Esophagus squamous epithelium (tissue), 5 donors: ENCODE measurements at places on chromosomes 6 and 20. TPM values are rescaled to one million over a fixed set of nuclear protein-coding genes. Genes with fewer than 3 reads are reported as not detected.

- no peaks in the 10 kb centered on the region for H3K4me1 ChIP-seq
- DNase-seq = no peak
- H3K27ac ChIP-seq = no peak overlapping the region
- H3K4me3 ChIP-seq = no peak overlapping the region
- no peaks in the 10 kb centered on the region for H3K27me3 ChIP-seq
- no peaks in the 10 kb centered on the region for H3K36me3 ChIP-seq
These were observed 48.3 kb downstream of the FAM217A start for GRCh38 chr6:4030669-4031068.

- no peaks in the 10 kb centered on the region for H3K4me1 ChIP-seq
- no peak overlapping the region for H3K27ac ChIP-seq
- H3K27me3 ChIP-seq = no peaks in the 10 kb centered on the region
- DNase-seq = no peak
These were observed 34.0 kb upstream of the FOXO3 start for GRCh38 chr6:108526739-108527174.

EYS gene
- not detected for total RNA-seq

DNA sequence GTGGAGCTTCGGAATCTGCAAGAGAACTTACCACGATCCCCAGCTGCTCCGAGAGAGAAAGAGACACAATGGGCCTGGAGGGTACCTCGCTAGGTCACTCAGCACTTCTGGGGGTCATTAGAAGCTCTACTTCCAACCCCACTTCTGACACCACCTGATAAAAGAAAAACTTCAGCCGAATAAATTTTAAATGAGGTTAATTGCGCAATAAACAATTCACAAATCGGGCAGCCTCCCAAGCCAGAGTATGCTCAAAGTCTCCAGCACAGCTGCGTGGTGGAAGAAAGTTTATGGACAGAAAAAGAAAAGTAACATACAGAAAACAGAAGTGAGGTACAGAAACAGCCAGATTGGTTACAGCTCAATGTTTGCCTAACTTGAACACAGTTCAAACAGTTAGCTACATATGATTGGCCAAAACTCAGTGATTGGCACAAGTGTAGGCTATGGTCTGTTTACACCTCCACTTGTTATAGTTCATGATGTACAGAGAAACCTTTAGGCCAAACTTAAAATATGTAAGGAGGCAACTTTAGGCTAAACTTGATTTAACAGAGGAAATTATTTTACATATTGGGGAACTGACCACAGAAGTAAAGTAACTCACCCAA lies 52.6 kb downstream of the COL11A2 start:
- H3K36me3 ChIP-seq = no peaks in the 10 kb centered on the region
- H3K4me3 ChIP-seq = no peak overlapping the region

FLRT3 gene
- 8.4 TPM for total RNA-seq

MBOAT1 gene
- 11.4 TPM for total RNA-seq

DNA sequence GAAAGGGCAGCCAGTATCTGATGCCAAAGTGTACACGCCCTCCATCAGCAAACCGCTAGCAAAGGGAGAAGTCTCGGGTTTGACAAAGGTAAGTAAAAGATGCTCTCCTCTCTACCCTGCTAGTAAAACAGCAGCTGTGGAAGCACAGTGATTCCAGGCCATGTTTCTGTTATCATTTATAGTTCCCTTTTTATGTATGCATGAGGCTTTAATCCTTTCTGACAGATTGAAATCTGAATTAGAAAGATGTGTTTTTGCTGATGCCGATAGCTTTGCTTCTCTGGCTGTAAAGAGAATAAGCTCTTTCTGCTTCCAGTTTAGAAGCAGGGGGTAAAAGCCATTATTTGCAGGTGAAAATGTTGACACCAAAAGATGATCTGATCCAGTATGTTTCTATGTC lies 392.4 kb upstream of the SOX4 start:
- no peaks in the 10 kb centered on the region for H3K27me3 ChIP-seq
- peaks cover 4% of the 10 kb centered on the region for H3K4me1 ChIP-seq
- no peak overlapping the region for H3K4me3 ChIP-seq
- no peak overlapping the region for H3K27ac ChIP-seq
- DNase-seq = no peak

- no peaks in the 10 kb centered on the region for H3K4me1 ChIP-seq
- DNase-seq = no peak
- H3K36me3 ChIP-seq = peaks cover 13% of the 10 kb centered on the region
- H3K27ac ChIP-seq = no peak overlapping the region
- no peaks in the 10 kb centered on the region for H3K27me3 ChIP-seq
These were observed 193.1 kb upstream of the SHLD1 start for GRCh38 chr20:5557123-5557522.

BMP5 gene
- 0.26 TPM for total RNA-seq

DNA sequence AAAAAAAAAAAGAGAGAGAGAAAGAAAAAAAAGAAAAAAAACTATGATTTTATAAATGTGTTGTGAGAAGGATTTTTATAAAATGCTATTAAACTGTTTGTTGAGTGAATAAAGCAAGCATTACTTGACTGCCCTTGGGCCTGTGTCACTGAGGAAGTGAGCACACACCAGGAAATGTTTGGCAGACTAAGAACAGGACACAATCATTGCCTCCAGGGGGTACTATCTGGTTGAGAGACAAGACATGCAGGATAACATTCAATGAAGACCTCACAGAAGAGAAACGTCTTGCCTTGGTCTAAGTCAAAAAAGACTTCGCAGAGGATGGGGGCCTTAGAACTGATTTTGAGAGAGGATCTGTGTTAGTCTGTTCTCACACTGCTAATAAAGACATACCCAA lies 40.6 kb downstream of the MTFR2 start:
- H3K27ac ChIP-seq = no peak overlapping the region
- H3K27me3 ChIP-seq = no peaks in the 10 kb centered on the region
- no peaks in the 10 kb centered on the region for H3K4me1 ChIP-seq
- H3K36me3 ChIP-seq = no peaks in the 10 kb centered on the region
- no peak overlapping the region for H3K4me3 ChIP-seq
- DNase-seq = no peak
